Cerebellar nuclear complex (tissue), 1 donor: ENCODE measurements at places on chromosomes 6 and 20.

DNA sequence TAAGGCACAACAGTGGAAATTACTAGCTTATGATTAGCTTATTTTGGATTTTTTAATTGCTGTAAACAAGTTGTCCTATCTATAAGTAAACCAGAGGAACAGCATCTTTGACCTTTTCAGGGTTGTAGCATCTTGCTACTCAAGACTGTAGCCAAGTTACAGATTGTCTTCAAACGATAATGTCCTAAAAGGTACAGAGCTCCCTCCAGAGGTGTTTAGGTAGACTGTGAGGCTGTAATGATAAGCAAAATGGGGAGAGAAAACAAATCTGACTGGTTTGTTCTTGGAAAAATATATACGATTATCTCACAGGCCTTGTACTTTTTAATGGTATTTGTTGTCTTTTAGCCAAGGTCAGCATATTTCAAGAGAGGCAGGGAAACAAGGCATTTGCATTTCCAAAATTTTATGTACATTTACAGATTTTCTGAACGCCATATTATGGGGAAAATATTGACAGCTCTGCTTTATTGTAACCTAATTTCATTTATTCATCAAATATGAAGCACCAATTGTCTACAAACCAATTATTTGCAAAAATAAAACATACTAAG lies 273.4 kb downstream of the MEI4 start:
- DNase-seq, result no peak

- DNase-seq, result no peak
Observed at GRCh38 chr20:39049148-39049547, 87.0 kb downstream of the DHX35 start.

DNA sequence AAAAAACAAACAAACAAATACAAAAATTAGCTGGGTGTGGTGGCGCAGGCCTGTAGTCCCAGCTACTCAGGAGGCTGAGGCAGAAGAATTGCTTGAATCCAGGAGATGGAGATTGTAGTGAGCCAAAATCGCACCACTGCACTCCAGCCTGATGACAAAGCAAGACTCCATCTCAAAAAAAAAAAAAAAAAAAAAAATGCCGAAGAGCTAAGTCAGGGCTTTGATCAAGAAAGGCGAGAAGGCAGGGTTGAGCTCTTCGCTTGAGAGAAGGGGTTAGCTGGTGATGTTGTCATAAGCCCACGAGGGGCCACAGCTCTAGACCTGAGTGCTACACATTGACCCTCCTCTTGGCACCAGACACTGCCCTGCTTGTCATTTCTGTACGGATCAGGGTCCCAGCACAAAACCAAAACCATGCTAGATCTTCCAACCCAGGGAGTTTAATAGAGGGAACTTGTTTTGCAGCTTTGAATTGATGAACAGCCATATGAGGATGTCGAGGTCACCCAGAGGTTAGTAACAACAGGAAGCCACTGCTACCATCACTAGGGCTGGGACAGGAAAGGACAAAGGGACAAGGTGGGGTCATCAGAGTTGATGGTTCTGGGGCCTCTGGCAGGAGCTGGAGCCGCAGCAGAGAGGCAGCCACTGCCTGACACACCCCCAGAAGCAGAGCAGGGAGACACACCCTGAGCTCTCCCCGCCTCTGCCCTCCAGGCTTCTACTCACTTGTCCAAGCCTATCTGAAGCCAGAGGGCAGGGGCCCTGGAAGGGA lies 122.7 kb downstream of the SNX5 start:
- no peak for DNase-seq

- no peak for DNase-seq
Observed at GRCh38 chr6:42071881-42072583, 21.7 kb downstream of the TAF8 start.

- no peak for DNase-seq
Observed at GRCh38 chr6:36353411-36353915, 16.8 kb upstream of the BNIP5 start.

GRCh38 chr20:38295811-38296210 lies 8.1 kb upstream of the BPI start:
- no peak for DNase-seq

DNA sequence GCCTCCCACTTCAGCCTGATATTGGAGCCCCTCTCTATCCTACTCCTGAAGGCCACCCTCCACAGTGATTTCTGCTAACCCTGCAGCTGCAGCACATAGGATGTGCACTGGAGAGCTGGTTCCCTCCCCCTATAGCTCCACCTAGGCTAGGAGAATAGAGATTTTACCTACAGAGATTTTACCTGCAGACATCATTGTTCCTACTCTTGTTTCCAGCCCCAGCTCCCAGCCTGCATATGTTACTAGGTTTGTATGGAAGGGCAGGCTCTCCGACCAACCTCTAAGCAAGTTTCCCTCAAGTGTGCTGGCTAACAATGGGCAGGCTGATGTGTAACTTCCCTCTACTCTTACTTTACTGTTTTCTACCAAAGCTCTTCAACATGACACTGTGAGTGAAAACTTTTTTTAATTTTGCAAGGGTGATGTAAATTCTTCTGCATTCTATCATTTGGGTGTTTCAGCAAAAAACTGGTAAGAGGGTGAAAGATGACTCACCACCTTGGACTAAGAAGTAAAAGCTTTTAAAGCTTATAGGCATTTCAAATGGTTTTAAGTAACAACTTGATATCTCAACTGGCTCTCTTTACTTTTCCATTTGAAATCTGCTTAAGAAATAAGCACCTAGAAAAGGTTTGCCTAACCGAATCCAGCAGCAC lies 106.8 kb downstream of the CDK19 start:
- no peak for DNase-seq

- DNase-seq, result no peak
Observed at GRCh38 chr6:131000544-131000943, 62.5 kb downstream of the EPB41L2 start.
